Astrocyte (in vitro differentiated cells and primary cell): ENCODE measurements at places on chromosomes 1 and 21. TPM values are rescaled to one million over a fixed set of nuclear protein-coding genes. Genes with fewer than 3 reads are reported as not detected.

GRCh38 chr1:26359981-26360806 lies 6.3 kb upstream of the CRYBG2 start:
- DNase-seq, result no peak

Gene SPAG17
- total RNA-seq, result 0.67 and 1.9 TPM in 2 replicates

Gene F13B
- not detected in 2 replicates for total RNA-seq

DNA sequence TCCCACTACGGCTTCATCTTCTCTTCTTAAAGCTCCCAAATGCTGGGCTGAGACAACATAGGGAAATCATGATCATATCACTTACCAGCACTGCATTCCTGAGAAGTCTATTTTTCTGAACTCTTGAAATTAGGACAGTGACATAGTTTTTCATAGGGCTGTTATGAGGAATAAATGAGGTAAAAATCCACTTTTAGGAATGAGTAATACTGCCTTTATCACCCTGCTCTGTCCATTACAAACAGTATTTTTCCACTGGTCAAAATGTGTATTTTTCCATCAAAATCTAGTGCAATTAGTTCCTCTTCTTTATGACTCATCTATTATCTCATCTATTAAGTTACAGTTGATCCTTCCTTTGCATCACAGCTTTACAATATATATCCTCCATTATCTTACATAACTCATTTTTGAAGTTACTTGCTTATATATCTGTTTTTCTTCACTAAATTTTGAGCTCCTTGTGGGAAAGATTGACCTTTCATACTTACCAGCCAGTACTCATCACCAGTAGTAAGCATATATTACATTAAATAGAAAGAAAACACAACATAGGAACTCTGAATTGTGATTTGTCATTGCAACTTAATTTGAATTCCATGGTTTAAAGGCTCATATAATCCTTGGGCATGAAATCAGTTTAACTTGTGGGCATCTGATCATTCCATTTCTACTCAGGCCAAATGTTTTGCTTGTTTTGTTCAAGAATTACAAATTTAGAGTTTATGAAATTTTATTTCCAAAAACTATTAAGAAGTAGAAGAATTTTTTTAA lies 37.1 kb downstream of the PRRX1 start:
- DNase-seq, result peak; percentile 76

DNA sequence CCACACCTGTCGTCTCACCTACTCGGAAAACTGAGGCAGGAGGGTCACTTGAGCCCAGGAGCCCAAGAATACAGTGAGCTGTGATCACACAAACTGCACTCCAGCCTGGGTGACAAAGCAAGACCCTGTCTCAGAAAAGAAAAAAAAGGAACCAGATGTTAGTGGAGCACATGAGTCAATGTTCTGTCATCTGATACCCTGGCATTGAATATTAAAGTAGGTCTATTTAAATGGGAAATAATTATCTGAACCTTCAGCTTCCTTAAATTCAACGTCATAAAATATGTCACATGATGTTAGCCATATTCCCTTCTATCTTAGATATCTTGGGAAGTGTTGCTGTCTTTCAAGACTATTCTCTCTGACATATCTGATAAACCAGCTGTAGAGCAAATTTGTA lies 47.3 kb downstream of the NCAM2 start:
- peak; percentile 14 for DNase-seq

- DNase-seq, result peak; percentile 91
Observed at GRCh38 chr1:91569411-91570119, 68.9 kb downstream of the CDC7 start.

Gene PINK1
- 25.0 and 25.6 TPM in 2 replicates for total RNA-seq

Gene LEMD1
- 2.5 and 3.1 TPM in 2 replicates for total RNA-seq

Gene VSIG8
- not detected in 2 replicates for total RNA-seq

Gene LCK
- 0.30 TPM in 1 of 2 replicates, not detected in the other for total RNA-seq

Gene NHLH1
- 0.55 and 0.70 TPM in 2 replicates for total RNA-seq

- no peak for DNase-seq
Observed at GRCh38 chr1:190935925-190936324, 458.3 kb upstream of the BRINP3 start.

- DNase-seq, result peak; percentile 8
Observed at GRCh38 chr21:16942703-16943102, 570.1 kb upstream of the CXADR start.

GRCh38 chr1:93989601-93990000 lies 80.4 kb upstream of the GCLM start:
- DNase-seq, result no peak

Gene FAM151A
- total RNA-seq, result not detected in 2 replicates

Gene CYP4A11
- total RNA-seq, result not detected in 2 replicates

Gene NBPF4
- total RNA-seq, result not detected in 2 replicates

DNA sequence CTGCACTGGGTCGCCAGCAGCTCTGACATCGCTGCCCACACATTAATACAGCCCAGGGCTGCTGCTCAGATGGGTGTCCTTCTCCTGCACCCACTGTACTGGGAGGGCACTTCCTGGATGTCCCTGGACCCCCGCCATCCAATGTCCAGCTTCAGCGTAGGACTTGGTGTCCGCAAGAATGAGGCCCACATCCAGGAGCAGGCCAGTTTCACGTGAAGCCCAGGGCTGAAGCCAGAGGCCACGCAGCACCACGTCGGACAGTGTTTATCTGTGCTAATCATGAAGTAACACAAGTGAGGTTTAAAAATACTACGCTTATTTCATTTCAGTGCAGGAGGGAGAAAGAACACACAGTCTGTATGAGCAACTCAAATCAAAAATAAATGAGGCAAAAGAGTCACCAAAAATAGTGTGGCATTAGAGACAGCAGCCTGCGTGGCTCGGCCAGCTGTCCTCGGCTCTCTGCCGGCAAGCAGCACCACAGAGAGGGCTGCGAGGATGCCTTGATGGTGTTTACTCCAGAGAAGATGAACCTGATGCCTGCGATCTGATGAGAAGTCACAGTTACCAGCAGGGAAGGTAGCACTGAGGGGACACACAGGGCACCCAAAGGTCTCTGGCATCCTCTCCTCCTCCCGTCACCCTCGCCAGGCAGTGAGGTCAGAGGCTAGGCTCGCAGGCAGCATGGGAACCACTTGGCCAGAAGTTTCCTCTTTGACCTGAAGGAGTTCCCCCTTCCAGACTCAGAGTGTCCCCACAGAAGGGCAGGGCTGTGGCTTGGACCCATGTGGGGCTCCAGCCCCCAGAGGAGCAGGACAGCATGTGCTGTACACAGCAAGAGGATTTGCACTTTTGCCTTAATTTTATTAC lies 22.1 kb upstream of the NPHP4 start:
- DNase-seq, result no peak

Gene ARTN
- total RNA-seq, result 1.2 and 1.5 TPM in 2 replicates

- no peak for DNase-seq
Observed at GRCh38 chr1:63073309-63074306, 248.8 kb upstream of the FOXD3 start.

Gene GJC2
- total RNA-seq, result 1.1 and 1.4 TPM in 2 replicates

DNA sequence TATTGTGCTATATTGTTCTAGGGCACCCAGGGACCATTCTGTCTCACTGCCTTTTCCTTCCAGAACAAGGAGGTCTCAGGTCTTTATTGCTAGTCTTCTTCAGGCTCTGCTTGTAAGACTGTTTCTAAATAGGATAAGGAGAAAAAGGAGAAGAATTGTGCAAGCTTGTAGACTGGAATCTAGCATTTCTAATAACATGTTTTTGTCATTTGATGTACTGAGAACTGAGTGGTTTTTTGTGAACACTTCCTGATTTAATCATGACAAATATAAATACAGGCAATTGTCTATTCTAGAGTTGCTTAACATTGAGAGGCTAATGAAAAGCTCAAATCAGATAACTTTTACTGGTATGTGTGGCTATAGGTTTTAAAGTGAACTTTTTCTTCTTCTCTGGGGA lies 77.6 kb downstream of the CLIC4 start:
- DNase-seq, result no peak

DNA sequence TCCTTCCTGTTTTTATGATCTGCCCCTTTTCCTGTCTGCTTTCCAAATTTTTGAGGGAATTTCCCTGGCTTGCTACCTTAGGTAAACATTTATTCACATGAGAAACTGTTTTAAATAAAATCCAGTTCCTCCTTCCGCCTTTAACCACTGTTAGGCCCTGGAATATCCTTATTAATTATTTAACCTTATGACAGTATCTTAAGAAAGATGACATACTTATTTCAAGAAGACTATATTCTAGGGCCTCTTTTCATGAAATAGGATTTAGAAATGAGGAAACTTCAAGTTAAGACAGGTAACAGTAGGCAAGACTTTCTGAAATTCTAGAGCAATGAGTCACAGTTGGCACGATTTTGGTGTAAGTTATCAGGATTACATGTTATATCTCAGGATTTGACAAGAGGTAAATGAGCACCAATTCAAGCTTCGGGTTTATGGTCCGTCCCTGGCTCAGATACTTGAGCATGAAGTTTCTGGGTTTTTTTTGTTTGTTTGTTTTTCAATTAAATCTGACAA lies 2.0 kb upstream of the TNFSF18 start:
- peak; percentile 39 for DNase-seq

Gene FNDC5
- total RNA-seq, result 0.39 and 0.96 TPM in 2 replicates

- no peak for DNase-seq
Observed at GRCh38 chr1:207316141-207316540, 5.3 kb upstream of the CD55 start.

Gene SPRR1B
- 0.39 and 0.50 TPM in 2 replicates for total RNA-seq

DNA sequence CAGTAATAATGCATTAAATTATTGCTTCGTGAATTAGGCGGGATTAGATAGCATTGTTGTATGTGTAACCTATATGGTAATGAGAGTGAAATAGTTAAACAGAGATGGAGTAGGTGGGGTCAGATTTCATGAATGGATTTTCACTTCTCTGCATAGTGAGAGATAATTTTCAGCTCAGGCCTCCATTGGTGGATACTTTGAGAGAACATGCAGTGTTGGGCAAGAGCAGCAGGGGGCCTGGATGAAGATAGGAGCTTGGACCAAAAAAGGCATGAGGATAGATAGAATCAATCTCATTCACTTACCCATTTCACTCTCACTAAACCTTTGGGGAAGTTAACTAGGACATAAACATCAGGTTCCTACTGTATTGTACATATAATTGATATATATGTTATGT lies 39.5 kb upstream of the C1orf87 start:
- no peak for DNase-seq

Gene GPA33
- total RNA-seq, result 0.99 and 1.2 TPM in 2 replicates

Gene LCE1D
- not detected in 2 replicates for total RNA-seq

DNA sequence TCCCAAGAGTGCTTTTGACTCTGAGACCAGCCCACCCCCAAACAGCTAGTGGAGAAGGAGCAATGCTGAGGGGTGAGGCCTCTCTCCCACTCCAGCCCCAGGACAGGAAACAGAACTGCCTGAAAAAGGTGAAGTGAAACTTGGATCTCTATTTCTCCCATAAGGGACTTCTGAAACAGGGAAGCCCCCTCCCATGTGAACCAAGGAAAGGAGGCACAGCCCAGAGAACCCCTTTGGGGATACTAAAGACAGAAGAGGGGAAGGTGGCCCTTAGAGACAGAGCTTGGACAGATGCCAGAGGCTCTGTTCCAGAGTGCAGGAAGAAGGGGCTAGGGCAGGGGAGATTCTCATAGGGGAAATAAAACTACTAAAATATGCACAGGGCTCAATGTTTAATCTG lies 2.9 kb downstream of the TNFAIP8L2 start:
- DNase-seq, result no peak

GRCh38 chr1:61450872-61451571 lies 273.9 kb downstream of the TM2D1 start:
- no peak for DNase-seq

DNA sequence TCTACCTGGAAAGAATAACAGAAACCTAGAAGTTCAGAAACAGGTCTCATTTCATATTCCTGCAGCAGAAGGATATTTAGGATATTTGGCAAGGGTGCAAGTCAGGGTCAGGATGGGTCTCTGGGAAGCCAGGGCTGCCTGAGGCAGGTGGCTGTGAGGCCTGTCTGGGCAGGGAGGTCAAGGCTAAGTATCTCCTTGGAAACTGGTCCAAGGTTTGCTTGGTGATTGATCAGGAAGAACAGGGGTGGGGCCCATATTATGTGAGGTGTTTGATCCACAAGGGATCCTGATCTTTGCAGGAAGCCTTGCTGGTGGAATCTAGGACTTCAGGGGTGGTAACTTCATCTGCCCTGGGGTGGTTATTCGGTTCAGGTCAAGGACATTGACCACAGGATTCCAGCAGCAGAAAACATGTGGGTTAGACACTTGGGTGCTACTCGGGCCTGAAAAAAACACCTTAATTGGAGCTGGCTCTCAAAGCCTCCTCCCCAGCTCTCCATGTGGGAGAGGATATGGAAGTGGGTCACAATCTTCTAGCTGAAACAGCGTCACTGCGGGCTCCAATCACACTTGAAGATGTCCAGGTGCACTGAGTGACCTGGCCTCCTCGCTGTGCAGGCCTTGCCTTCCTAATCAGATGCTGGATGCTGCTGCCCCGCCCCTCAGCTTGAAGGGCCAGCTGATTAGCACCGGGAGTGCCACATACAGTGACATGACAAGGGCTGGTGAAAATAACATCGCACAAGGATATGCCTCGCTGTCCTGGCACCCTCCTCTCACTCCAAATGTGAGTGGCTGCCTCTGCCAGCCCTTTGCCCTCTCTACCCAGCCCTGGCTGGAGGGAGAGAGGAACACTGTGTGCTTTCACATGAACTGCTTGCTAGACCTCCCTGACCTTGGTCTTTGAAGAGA lies 8.7 kb downstream of the CTNNBIP1 start:
- DNase-seq, result no peak

Gene FAM163A
- not detected in 2 replicates for total RNA-seq

Gene HPDL
- total RNA-seq, result 0.61 and 0.70 TPM in 2 replicates

GRCh38 chr21:22474403-22474802 lies 1476.2 kb downstream of the NCAM2 start:
- DNase-seq, result no peak

- no peak for DNase-seq
Observed at GRCh38 chr1:98057236-98057910, 136.5 kb upstream of the DPYD start.

Gene VAV3
- total RNA-seq, result 1.9 and 2.6 TPM in 2 replicates

- no peak for DNase-seq
Observed at GRCh38 chr1:17437580-17438317, 1.7 kb downstream of the RCC2 start.

Gene JAM2
- 3.7 and 7.2 TPM in 2 replicates for total RNA-seq

GRCh38 chr1:118958937-118959631 lies 29.1 kb downstream of the TBX15 start:
- DNase-seq, result no peak

Gene ANKRD35
- 0.07 and 0.16 TPM in 2 replicates for total RNA-seq

DNA sequence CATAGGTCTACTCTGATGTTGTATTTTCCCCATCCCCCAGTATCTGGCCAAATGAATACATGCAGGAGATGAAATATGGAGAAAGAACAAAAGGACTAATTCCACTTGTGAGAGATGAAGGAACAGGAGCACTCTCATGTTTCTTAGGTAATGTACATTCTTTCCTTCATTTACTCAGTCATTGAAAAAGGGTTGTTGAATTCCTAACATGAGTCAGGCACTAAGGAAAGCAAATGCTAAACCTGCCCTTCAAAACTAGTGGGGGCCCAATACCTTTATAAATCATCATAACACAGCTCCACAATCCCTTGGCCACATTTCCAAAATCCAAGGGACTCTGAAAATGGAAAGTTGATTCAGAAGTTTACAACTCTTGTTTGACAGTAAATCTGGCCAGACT lies 94.3 kb downstream of the DIRAS3 start:
- DNase-seq, result peak; percentile 82
